LHCN-M2 (cell line): ENCODE measurements at places on chromosomes 7 and 10. TPM values are rescaled to one million over a fixed set of nuclear protein-coding genes. Genes with fewer than 3 reads are reported as not detected.

- no peak for DNase-seq
Measured at GRCh38 chr10:14670551-14671240, 104.0 kb downstream of the FAM107B start.

- DNase-seq = no peak
Measured at GRCh38 chr10:99497343-99498025, 35.3 kb upstream of the NKX2-3 start.

DNA sequence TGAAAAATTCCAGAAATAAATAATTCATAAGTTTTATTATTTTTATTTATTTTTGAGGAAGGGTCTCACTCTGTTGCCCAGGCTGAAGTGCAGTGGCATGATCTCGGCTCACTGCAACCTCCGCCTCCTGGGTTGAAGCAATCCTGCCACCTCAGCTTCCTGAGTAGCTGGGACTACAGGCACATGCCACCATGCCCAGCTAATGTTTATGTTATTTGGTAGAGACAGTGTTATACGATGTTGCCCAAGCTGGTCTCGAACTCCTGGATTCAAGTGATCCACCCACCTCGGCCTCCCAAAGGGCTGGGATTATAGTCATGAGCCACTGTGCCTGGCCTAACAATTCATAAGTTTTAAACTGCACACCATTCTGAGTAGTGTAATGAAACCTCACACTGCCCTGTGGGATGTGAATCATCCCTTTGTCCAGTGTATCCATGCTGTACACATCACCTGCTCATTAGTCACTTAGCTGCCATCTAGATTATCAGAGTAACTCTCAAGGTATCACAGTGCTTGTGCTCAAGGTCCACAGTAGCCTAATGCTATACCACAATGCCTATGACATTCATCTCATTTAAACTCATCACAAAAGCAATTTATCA is 17.9 kb downstream of the RTKN2 start:
- peak; percentile 95 for DNase-seq

DNA sequence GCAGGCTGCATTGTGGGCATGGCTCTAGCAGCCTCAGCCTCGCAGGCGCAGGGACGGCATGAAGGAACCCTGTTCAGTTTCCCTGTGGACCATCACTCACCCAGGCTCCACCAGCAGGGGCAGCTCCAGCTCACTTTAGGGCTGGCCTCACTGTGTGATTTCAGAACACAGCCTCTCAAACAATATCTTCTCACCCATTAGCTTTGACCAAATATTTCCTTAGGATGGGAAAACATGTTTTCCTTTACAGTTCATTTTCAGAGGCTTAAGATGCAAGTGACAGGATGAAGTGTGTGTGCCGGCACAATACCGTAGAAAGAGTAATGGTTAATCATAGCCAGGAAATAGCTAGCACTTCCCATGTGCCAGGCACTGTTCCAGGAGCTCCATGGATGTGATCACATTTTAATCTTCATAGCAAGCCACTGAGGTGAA is 58.2 kb downstream of the LANCL2 start:
- no peak for DNase-seq

DNA sequence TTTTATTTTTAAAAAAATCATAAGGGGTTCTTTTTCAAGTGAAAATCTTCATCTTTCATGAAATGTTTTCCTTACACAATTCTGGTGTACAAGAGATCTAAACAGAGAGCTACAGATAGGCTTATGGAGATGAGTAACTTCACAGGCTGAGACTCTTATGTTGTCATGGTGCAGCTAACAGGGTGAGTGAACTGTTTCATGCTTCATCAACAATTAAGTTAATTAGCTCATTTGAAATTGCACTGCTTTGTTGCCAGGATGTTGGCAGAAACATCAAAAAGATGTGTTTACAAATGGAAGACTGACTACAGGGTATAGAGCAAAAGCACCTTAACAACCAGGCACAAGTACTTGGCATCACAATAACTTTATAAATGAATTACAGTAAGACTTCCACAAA is 230.8 kb downstream of the FOXP2 start:
- DNase-seq = no peak

- no peak for DNase-seq
Measured at GRCh38 chr7:91378131-91378530, 113.9 kb downstream of the FZD1 start.

DNA sequence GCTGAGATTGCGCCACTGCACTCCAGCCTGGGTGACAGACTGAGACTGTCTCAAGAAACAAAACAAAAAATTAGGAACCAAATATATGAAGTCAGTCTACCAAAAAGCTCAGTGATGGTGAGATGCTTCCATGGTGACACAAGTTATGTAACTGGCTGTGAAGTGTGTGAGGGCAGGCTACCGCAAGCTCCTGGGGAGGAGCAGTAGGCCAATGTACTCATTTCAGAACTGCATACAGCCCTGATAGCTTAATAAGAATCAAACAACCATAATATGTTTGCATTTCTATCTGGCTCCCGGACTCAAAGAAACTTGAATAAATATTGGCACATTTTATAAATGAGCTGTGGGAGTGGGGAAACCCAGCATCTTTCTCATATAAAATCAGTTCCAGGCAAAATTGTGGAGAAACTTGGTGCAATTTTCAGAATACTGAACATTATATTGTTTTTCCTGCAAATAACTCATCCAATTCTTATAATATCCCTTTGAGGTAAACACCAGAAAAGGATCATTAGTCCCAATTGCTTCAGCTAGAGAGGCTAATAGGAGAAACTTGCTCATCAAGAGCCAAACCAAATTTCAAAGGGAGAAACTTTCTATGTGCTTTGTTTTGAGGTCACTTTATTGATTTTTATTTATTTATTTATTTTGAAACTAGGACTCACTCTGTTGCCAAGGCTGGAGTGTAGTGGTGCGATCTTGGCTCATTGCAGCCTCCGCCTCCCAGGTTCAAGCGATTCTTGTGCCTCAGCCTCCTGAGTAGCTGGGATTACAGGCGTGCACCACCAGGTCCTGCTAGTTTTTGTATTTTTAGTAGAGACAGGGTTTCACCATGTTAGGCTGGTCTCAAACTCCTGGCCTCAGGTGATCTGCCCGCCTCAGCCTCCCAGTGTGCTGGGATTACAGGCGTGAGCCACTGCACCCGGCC is 127.0 kb downstream of the SORCS1 start:
- no peak for DNase-seq

DNA sequence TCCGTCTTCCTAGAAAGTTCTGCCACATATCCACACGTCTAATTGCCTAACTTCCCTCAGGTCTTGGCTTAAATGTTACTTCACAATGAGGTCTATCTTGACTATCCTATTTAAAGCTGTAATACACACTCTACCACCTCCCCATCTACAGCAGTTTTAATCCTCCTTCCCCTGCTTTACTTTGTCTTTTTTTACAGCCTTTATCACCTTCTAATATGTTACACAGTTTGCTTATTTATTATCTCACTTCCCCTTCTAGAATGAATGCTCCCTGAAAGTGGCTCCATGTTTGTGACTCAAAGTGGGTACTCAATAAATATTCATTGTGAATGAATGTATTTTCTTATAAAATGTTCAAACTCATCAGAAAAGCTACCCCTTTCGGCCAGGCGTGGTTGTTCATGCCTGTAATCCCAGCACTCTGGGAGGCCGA is 13.6 kb upstream of the MICU1 start:
- no peak for DNase-seq

- DNase-seq = peak; percentile 94
Measured at GRCh38 chr10:89118091-89118490, 89.0 kb downstream of the CH25H start.

DNA sequence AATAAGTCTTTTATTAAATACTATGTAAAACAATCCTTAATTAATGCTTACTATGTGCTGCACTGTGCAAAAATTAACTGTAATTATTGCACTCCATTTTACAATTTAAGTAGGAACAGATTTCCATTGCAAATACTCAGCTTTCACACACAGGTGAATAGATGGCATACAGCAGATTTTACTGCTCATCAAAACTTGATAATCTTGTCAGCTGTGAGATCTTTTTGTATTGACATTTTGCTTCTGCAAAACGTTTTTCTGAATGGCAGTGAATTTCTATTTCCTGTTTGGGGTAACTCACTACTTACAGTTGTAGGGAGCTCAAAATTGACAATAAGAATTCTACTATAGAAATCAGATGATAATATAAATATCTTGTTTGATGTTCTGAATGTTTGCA is 220.0 kb upstream of the MAGI2 start:
- no peak for DNase-seq

GRCh38 chr10:122288917-122289316 is 17.8 kb downstream of the BTBD16 start:
- DNase-seq = no peak

DNA sequence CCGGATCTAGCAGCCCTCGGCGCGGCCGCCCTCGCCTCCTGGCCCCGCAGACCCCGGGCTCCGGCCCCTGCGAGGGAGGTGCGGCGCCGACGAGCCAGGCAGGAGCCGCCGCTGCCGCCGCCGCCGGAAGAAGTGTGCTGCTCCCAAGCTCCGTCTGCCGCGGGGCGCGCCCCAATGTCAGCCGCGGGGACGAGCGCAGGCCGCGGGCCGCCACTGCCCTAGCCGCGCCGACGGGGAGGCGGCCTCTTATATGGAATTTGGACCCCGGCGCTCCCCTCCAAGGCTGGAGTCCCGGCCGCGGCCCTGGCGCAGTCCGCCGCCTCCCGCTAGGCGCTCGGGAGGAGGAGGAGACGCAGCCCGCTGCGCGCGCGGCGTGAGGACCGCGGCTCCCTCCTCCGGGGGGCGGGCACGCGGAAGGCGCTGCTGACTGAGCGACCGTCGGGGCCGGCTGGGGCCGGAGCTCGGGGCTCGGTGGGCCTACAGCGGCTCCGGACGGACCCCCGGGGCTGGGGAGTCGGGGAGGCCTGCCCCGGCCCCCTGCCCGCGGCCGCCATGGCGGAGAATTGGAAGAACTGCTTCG is at the start of gene TRIM8:
Gene TRIM8, plus strand, starts transcription at position 414 of the 580 bp plus-strand sequence. Its CDS starts 139 bp downstream, at position 553.
- DNase-seq = peak; percentile 52

DNA sequence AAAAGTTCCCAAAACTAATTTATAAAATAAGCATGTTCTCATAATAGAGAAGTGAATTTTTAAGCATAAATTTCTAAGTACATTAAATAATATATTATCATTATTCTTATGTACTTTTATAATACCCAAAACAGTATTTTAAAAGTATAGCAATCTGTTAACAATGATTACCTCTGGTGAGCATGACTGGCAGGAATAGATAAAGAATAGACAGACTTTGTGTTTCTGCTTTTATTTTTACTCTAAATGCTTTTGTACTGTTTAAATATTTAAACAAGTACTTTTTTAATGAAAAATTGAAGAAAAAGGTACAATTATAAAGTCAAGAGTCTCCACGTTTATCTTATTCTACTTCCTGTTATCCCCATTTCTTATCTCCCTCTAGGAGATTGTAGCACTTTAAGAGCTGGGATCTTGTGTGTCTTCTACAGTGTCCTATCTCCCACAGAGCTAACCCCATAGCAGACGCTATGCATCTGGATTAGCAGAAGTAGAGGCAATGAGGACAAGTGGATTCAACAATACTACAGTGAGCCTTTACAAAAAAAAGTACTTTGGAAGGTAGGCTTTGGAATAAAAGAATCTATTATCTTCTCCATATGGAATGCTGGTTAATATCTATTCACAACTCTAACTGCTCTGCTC is 42.9 kb downstream of the IDE start:
- no peak for DNase-seq

GRCh38 chr10:103140469-103140868 is 52.6 kb downstream of the NT5C2 start:
- no peak for DNase-seq

GRCh38 chr7:31082017-31082416 is 29.9 kb downstream of the ADCYAP1R1 start:
- DNase-seq = no peak

GRCh38 chr7:83873459-83873858 is 224.5 kb upstream of the SEMA3E start:
- no peak for DNase-seq

DNA sequence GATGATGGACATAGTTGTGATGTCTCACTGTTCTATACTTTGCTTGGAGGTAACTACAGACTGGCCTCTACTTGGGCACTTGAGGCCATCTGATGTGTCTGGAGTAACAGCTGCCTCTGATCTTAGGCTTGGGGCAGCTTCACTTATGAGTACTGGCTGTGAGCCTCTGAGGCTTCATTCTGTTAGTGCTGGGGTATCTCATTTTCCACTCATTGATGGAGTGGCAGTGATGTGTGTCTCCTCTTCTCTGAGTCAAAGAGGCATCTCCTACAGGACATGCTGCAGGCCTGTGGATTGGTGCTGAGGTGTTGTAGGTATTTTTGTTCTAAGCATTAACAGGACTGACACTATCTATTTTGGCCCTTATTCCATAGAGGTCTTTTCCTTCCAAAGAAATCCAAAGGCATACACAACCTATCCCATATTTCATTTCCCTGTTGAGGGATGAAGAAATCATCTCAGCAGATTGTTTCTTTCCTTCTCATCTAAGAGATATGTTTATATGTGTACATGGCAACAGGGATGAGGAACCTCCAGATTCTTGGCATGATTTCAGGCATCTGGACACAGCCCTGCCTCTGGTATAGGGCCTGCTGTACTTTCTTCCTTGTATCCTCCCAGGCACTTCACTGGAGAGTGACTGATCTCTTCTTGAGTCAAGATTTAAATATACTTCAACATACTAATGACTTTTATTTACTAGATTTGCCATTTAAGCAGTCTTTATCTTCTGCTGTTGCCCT is 65.7 kb upstream of the NOBOX start:
- no peak for DNase-seq

DNA sequence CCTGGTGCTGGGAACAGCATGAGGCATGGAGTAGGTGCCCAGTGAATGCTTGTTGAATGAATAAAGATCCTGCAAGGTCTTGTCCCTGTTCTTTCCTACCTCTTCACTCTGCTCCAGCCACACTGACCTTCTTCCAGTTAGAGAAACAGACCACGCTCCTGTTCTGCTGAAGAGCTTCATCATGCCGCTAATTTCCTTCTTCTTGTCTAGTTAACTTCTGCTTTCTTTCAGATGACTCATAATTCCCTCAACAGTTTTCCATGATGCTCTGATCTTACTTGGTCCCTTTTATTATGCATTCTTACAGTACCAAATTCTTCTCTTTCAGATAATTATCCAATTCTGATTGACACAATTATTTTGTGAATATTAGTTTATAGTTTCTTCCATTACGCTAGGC is 59.5 kb upstream of the C1QL3 start:
- no peak for DNase-seq

- no peak for DNase-seq
Measured at GRCh38 chr7:43559171-43559945, 23.6 kb upstream of the STK17A start.

DNA sequence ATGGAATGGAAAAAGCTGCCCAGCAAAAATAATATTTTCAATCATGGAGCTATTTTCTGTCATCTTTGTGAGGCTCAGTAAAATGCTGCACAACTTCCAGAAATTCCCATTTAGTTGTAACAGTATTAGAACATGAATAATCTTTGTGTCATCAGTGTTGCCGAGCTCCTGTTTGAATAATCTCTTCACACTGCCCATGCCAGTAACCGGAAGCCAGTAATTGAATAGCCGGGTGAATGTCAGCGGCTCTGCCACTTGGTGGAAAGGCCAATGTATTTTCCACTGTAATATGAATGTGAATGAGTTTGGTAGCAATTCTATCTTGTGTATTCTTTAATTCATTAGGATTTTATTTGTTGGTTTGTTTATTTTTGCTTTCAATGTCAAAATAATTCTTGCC is 172.5 kb upstream of the INSYN2A start:
- DNase-seq = peak; percentile 17

The WNT2 gene
- not detected in 2 replicates for total RNA-seq

The POU6F2 gene
- total RNA-seq = not detected in 2 replicates

The TAS2R5 gene
- not detected in 2 replicates for total RNA-seq

The AGR2 gene
- not detected in 2 replicates for total RNA-seq

The CPSF4 gene
- 69.6 and 75.0 TPM in 2 replicates for total RNA-seq

The PRSS37 gene
- total RNA-seq = not detected in 2 replicates

The UPK3B gene
- 0.46 TPM in 1 of 2 replicates, not detected in the other for total RNA-seq

The DOCK4 gene
- total RNA-seq = 6.3 and 13.7 TPM in 2 replicates

The SPAM1 gene
- not detected in 2 replicates for total RNA-seq

The ZNF488 gene
- total RNA-seq = 0.11 TPM in 1 of 2 replicates, not detected in the other

The NPY4R gene
- total RNA-seq = not detected in 2 replicates
